Kidney glomerular epithelial cell (primary cell): ENCODE measurements at places on chromosomes 16 and 17.

DNA sequence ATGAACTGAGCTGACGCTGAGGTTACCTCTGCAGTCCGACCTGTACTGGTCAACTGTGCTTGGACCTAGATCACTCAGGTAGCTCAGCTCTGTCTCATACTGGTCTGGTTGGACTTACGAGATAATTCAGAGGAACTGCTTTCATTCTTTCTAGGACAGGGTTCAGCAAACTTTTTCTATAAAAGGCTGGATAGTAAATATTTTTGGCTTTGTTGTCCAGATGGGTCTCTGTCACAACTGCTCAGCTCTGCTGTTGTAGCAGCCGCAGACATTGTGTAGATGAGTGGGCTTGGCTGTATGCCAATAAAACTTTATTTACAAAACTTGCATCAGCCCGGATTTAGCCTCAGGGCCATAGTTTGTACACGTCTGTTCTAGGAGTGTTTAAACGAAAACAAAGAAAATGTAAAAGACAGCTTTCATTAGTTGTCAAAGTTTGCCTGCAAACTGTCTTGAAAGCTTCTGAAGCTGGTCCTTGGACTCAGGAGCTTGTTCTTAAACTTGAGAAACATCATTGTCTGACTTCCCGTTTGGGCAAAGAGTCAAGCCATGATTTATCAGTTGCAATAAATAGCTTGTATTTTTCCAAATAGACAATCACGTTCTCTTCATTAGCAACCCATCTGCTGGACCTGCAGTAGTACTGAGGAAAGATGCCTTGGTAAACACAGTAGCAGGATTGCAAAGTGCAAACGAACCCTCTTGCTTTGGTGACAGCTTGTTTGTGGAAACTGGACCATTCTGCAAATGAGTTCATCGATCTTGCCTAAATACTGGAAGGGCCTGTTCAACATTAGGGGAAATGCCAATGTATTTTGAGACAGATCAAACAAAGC, 253.4 kb downstream of the SNX29 start:
- no peak for DNase-seq

DNA sequence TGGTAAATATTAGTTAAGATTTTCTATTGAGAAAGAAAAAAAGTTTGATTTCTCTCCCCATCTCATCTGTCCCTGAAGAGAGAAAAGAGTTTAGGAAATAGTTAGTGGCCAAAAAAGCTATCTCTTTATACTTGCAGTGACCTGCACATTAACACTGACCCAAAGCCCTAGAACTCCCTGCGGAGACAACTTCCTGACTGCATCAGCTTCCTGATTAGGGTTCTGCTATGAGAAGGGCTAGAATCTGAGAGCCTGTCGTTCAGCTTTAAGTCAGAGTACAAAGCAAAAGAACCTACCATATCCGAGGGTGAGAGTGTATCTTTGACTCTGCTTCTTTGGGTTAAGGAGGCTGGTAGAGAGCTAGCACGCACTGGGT, 24.7 kb downstream of the LIMD2 start:
- no peak for DNase-seq

DNA sequence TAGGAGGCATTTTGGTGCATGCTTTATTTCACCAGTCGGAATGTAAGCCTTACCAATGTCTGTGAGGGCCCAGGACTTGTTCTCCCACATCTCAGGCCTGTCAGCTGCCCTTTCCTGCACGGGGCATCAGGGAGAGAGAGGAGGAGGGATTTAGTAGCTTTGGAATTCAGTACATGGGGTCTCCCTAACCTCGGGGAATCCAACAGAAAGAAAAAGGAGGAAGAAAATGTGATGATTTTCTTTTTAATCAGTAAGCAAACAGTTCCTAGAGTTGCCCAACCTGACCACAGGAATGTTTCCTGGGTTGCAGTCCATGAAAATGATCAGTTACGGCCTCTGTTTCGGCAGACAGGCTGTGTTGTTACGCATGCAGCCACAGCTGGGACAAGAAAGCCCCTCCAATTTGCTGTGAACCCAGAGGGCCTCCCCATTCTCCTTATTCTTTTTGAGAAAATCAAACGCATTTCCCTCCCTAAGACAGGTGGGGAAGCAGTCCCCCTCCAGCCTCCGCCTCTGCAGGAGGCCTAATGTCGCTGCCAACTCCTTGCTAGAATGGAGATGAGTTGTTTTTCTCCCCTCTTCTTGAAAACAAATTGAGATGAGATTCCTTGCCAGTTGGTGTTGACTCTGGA, 53.1 kb upstream of the TANGO6 start:
- DNase-seq = peak; percentile 96

DNA sequence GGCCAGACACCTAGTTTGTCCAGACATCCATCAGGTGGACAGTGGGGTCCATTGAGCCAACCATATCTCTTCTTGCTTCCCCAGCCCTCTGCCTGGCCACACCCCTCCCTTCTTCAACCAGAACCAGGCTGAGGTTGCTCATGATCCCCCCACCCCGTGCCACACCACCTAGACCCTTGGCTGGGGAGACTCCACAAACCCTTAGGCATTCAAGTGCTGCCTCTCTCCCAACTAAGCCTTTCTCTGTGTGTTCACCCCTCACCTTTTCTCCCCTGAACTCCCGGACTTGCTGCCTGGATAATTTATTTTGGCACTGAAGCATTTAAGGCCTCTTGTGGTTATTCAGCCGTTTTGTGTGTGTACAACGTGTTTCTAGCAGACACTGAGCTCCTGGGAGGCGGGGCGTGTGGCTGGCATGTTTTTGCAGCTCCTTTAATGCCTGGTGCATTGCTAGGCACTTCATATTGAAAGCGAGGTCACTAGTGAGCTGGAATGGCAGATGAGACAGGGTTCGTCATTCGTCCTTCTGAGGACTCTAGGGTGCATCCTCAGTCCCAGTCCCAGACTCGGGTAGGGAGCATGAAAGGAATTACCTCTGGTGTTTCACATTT, 28.7 kb downstream of the CACNA1G start:
- DNase-seq = peak; percentile 51

GRCh38 chr16:79099716-79100115, 500.8 kb downstream of the MAF start:
- no peak for DNase-seq

DNA sequence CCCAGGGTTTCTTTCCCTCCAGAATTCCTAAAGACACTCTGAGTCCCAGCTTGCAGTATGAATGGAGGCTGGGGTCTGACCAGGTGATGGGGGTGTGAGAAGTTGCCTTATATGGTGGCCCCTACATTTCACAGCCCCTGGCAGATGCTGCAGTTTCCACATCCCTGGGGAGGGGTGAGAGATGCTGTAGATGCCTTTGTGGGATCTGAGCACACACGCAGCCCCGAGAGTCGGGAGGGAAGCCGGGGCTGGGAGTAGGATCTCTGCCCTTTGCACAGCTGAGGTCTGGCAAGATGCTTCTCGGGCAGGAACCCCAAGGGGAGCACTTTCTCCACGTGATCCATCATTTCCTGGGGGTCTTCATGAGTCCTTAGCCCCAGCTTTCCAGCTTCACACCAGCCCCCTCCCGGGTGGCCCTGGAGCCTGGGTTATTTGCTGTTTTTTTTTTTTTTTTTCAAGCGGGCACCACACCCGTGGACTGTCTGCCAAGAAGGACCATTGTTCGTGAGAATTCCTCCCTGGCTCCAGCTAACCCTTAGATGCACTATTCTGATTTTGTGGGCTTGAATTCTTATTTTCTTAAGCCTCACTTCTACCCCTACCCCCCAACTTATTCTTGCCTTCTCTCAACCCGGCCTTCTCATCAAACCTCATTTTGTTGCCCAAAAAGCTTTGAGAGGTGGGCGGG, 50.6 kb downstream of the NTN1 start:
- no peak for DNase-seq

DNA sequence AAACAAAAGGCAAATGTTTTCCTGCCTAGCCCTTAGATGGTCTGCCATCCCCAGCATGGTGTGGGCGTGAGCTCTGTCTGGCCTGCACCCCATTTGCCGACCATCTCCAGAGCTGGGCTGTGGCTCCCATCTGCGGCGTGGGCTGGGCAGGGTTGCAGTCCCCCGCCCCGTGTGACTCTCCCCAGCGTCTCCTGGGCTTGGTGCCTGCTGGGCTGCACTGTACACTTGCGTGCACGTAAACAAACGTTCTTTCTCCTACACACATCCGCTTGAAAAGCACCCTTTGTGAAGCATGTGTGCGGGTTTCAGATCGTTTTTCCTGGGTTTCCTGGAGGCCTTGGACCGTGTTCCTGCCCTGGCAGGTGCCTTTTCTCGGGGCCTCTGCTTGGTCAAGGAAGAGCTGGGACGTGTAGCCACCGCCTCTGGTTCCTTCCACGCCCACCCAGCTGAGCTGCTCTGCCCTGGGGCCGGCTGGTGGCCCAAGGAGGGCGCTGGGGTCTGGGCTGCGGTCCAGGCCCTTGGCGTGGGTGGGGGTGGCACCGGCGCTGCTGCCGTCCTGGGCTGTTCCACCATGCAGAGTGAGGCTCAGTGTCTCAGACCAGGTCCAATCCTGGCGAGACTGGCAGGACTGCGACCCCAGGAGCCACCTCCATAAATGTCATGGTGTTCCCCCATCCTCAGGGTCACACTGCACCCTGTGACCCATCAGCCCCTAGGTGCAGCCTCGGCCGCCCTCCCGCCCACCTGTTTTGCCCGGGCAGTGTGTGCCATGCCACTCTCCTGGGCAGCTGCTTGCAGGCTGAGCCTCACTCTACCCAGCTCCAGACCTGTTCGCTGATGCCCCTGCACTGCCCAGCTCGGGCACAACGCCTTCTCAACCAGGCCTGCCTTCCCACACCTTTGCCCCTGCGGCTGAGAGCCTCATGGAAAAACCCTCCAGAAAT, 9.9 kb upstream of the BAIAP3 start:
- no peak for DNase-seq
